Skeletal muscle cell (primary cell): ENCODE measurements at places on chromosomes 2 and 18.

- DNase-seq = no peak
Observed at GRCh38 chr2:151919786-151920185, 91.6 kb upstream of the ARL5A start.

- no peak for DNase-seq
Observed at GRCh38 chr2:102140377-102140776, 2.2 kb upstream of the IL1R1 start.

DNA sequence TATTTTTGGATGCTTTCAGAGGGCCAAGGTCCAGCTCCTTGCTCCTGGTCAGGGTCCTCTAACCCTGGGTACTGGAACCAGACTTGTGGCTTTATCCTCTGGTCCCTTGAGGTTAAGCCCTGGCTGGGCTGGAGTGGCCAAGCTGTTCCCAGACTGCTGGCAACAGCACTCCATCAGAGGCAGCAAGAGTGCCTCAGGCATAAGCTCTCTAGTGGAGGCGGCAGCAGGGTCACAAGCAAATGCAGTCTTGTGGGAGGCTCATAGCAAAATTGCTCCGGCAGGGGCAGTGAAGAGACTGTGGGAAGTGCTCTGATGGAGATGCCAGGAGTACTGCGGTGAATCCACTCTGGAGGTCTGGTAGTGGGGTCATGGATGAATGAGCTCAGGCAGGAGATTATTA is 128.9 kb upstream of the OTOS start:
- DNase-seq = no peak

GRCh38 chr2:15048000-15048399 is 415.5 kb downstream of the LRATD1 start:
- no peak for DNase-seq

DNA sequence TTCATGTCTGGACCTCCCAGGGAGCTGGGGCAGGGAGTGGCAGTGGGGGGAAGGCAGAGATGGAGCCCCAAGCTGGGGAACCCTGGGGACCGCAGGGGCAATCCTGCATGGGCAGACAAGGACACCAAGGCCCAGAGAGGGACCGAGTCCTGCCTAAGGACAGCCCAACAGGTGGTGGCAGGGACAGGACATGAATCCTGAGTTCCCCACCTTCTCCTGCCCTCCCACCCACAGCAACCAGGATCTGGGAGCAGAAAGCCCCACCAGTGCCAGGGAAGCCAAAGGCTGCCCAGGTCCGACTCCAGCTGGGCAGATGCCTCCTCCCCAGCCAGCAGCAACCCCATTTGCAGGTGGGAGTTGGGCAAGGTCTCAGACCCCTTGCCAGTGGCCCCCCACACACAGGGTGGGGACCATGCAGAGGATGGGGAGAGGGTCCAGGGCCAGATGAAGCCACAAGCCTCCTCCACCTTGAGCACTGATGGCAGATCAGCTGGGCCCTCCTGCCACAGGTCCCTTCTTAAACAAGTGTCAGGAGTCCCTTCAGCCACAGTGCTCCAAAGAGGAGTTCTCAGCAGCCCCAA is 6.3 kb downstream of the ADRA2B start:
- DNase-seq = no peak

- no peak for DNase-seq
Observed at GRCh38 chr18:49846718-49847470, 33.6 kb upstream of the ACAA2 start.
